ENCODE measurements at places on chromosomes 2 and 18.

DNA sequence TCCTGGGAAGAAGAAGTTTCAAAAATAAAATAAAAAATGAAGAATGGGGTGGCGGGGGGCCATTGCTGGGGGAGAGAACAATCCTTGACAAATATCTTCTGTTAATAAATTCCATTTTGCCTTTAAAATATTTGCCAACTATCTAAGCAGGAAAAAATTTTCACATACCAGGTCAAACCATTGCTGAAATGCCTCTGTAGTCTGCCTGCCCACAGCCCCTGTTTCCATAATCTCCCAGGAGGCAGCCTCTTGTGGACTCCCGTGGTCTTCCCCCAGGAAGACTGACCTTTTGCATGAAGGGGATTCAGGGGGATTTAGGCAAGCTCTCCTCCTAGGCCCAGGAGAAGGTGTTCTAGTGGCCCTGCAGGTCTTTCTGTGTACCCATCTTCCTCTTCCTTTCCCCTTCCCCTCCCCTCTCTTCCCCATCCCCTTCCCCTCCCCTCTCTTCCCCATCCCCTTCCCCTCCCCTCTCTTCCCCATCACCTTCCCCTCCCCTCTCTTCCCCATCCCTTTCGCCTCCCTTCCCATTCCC, 61.0 kb downstream of the RPL37A start:
- no peak for DNase-seq

GRCh38 chr2:76160670-76161069, 450.0 kb upstream of the GCFC2 start:
- DNase-seq = no peak

DNA sequence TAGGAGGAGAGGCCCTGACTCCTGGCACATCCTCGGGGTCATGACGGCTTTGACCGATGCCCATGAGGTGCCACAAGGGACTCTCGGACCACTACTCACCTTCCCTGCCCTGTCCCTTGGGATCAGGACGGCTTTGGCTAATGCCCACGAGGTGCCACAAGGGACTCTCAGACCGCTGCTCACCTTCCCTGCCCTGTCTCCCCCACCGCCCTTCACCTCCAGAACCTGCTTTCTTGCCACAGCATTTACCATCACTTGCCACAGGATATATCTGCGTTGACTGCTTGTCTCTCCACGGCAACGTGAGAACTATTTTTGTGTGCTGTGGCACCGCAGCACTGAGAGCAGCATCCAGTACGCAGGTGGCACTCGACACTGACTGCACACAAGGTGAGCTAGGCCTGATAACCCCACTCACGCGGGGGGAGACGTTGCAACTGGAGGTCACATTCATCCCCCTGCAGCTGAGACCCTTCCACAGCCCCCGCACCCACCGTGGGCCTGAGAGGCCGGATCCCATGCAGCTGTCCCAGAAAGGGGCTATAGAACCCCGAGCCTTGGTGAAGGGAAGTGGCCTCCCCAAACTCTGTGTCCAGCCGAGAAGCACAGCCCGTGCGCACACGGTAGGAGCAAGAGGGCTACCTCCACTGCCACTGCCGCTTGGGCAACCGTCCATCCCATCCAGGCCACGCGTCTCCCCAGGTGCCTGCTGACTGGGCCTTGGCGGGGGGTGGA, 47.5 kb downstream of the ANO7 start:
- DNase-seq = no peak

DNA sequence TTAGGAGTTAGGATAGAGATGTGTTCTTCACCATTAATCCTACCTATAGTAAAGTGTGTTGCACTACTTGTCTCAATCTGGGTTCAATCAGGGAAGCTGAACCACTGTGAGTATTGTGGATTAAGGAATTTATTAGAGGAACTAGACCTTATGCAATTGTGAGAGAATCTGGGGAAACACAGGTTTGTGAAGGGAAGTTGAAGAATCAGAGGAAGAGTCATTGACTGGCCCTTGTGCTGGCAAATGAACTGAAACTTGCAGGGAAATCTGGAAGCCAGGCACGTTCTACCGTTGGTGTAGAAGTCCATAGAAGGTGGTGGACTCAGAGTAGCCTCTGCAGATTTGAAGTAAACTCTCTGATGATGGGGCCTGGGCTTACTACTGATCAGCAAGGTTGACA, 44.7 kb upstream of the HK2 start:
- no peak for DNase-seq

- no peak for DNase-seq
Measured at GRCh38 chr2:149015926-149016563, 22.5 kb upstream of the LYPD6B start.

DNA sequence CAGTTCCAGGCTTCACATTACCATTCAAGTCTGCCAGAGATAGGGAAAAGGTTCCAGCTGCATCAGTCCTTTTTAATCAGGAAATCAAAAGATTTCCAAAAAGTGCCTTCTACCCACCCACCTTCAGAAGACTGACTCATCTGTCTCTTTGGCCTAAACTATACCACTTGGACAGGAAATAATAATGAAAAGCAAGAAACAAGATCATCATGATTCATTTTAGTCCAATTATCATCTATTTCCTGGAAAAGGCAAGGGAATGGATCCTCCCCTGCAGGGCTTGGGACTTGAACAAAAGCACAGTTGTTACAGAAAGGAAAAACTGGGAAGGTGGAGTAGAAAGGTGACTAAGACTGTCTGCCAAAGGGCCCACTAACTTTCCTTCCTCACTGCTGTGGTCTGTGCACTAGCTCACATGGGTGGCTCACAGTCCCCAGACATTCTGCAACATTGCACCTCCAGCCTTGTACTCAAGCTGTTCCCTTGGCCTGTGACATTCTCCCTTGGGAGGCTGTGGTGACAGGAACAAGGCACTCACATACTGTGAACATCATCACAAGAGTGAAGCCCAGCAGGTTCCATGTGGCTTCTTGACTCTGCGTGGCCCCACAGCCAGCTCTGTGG, 75.3 kb downstream of the VSNL1 start:
- DNase-seq = no peak

DNA sequence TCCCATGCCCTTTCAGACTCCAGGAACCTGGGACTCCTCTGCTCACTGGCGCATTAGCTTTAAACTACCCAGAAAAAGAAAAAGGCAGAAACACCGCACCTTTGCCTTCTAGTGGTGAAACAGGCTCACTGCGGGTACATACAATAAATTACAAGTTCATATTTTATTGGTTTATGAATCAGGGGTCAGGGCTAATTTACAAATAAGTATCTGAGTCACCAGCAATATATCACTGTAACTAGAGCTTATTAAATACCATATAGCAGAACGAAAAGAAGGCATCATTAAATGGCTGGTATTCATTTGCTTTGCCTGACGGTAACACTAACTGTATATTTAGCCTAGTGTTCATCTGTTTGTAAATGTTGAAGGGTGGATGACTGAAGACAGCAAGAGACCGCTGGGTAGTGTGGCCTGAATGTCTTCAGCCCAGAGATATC, 26.9 kb upstream of the DTNB start:
- peak; percentile 11 for DNase-seq

GRCh38 chr2:8248623-8248957, 433.3 kb upstream of the ID2 start:
- no peak for DNase-seq

DNA sequence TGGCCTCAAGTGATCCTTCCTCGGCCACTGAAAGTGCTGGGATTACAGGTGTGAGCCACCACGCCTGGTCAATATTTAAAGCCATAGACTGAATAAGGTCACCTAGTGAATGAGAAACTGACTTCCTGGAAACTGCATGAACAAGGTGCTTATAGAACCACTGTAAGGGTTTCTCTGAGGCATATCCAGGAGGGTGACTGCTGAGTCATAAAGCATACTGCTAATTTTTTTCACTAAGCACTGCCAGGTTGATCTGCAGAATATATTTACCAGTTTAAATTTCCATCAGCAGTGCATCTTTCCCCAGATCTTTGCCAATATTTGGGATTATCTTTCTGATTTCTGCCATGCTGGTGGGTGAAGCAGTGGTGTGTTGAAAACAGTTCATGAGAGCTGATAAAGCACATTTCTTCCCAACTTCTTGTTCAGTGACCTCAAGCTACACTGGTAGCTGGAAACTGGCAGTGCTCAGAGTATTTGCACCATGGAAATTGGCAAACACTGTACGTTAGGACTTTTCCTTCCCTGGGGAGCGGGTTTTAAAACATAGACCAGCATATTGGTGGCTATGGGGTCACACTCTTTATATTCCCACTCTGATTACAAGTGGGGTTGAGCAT, 4.2 kb upstream of the CLIP4 start:
- no peak for DNase-seq

GRCh38 chr2:44742057-44742456, 199.4 kb upstream of the SIX3 start:
- no peak for DNase-seq

GRCh38 chr2:176986487-176986886, 226.1 kb upstream of the HNRNPA3 start:
- DNase-seq = no peak

DNA sequence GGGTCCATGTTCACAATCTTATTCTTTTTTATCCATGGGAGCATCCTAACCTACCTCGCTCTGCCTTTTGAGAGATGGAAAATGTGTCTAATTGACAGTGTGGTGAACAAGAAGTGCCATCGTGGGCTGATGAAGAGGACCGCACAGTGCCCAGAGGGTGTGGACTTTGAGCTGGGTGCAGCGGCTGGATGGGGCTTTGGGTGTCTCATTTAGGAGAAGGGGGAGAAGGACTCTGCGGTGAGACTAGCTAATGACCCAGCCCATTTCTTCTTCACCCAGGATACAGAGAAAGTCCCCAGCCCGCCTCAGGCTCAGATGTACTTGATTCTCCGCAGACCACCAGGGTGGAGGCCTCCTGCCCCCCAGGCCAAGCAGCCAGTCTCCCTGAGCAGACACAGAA, 33.7 kb upstream of the SNTG2 start:
- no peak for DNase-seq

- no peak for DNase-seq
Measured at GRCh38 chr2:85395912-85396475, 14.2 kb downstream of the CAPG start.

- DNase-seq = no peak
Measured at GRCh38 chr2:204686406-204686805, 141.1 kb downstream of the PARD3B start.

GRCh38 chr2:223971731-223972130, 14.5 kb downstream of the MRPL44 start:
- no peak for DNase-seq

GRCh38 chr2:144529841-144530240, 9.9 kb upstream of the ZEB2 start:
- no peak for DNase-seq

- DNase-seq = peak; percentile 82
Measured at GRCh38 chr2:58939388-58939787, 698.3 kb upstream of the FANCL start.

GRCh38 chr2:190572246-190572645, 37.7 kb upstream of the NEMP2 start:
- DNase-seq = no peak

- no peak for DNase-seq
Measured at GRCh38 chr2:150081775-150082481, 405.5 kb downstream of the RND3 start.

- DNase-seq = no peak
Measured at GRCh38 chr18:61896757-61897156, 4.0 kb upstream of the RNF152 start.

DNA sequence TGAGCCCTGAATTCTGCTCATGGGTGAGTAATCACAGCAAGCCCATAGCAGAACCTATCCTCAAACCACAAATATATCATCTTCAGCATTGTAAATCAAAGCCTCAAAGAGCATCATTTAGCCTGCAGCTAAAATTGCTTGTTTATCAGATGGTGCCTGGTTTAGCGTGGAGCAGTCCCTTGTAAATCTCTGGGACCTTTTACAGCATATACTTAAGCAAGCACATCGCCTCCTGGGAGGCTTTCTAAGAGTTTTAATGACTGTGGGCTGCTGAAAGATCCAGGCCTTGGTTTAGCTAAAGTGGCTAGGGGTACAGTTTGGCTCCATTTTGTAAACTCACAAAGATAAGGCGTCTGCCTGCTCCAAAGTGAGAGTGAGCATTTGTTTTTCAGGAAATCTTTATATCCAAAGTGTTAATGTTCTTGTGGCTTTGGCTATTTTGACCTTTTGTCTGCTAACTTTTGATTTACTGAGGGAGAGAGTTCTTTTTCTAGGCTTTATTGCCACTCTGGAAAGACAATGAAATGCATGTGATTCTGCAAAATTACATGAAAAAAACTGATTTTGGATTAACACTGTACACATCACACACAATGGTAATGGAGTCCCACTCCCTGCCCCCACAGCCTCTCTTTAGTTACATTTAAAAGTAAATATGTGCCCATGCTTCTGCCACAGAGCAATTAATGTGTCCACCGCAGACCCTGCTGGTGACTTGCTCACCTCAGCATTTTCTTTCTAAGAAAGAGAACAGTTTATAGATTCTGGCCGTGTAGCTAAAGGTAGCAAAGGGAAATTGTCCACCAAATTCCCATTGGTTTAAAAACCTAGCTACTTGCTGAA, 194.8 kb downstream of the LNPK start:
- DNase-seq = no peak

DNA sequence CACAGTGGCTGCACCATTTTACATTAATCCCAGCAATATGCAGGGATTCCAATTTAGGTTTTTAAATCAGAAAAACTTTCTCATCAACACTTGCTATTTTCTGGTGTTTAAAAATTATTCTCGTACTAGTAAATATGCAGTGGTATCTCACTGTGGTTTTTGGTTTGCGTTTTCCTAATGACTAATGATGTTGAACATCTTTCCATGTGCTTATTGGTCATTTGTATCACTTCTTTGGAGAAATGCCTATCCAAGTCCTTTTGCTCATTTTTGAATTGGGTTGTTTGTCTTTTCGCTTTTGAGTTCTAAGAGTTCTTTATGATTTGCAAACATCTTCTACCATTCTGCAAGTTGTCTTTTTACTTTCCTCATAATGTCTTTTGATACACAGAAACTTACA, 62.1 kb upstream of the TCF7L1 start:
- DNase-seq = no peak

GRCh38 chr2:54279385-54279784, 23.4 kb upstream of the TSPYL6 start:
- no peak for DNase-seq

DNA sequence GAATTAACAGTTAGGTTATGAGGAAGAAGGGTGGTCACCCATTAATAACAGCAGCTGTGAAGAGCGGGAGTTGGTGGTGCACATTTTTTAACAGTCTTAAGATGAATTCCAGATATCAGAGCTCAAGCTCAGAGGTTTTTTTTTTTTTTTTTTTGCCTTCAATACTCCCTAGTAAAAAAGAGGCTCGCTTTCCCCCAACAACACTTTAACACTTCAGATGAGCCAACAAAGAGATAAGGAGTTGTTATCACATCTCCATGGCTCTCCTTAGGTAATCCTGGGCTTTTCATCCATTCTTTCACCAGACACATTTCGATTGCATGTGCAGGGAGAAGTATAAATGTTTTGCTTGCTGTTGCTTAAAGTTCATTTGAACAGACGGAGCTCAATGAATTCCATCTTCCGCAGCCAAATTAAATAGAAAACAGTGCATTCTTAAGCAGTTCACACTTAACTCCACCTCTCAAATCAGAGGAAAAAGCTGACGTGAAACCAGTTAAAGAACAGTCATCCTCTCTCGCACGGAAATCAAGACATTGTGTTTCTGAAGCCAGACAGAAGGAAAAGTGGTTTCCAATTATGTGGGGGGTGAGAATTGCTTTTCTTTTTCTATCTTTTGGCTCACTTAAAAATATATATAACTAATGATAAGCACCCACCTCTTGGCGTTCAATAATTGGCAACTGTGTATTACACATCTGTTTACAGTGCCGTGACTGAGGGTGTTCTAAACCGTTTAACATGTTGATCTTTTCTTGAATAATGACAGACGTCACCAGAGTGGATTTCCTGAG, 118.2 kb downstream of the ZNF521 start:
- DNase-seq = no peak

GRCh38 chr2:112018846-112019245, 36.2 kb upstream of the TMEM87B start:
- DNase-seq = no peak

GRCh38 chr2:215791481-215791937, 221.8 kb downstream of the MREG start:
- no peak for DNase-seq

Measured in non-pigmented ciliary epithelial cell (primary cell).